Activated naive CD8-positive, alpha-beta T cell treated with anti-CD3 and anti-CD28 coated beads, Interleukin-2, amount 10 ng/mL, durations not matched to agents 7 days and 5 days (primary cell): ENCODE measurements at places on chromosomes 6 and 20.

GRCh38 chr20:57415771-57416170, 24.6 kb downstream of the RBM38 start:
- H3K4me1 ChIP-seq, result peaks cover 12% of the 10 kb centered on the region
- no peak overlapping the region for H3K27ac ChIP-seq

GRCh38 chr6:17866876-17867444, 120.5 kb downstream of the KIF13A start:
- no peak for DNase-seq
- no peak overlapping the region for H3K27ac ChIP-seq
- H3K36me3 ChIP-seq, result no peaks in the 10 kb centered on the region
- peaks cover 44% of the 10 kb centered on the region for H3K27me3 ChIP-seq
- no peaks in the 10 kb centered on the region for H3K4me1 ChIP-seq
- H3K4me3 ChIP-seq, result no peak overlapping the region

DNA sequence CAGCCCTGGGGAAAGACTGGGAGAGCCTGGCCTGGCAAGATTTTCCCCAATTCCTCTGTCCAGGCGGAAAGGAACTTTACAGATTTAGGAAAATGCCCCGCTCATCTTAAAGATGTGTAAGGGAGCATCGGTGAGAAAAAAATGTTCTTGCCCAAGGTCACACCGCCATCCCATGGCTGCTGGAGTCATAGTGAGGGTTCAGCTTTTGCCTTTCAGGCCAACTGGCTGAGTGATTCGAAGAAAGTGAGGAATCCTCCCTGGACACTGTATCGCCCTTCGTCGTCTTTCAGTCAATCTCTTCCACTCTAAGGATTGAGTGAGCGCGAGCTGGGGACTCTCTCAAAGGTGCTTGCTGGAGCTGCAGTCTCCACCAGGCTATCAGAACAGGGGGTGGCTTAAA, 1.4 kb downstream of the WFDC2 start:
- H3K27ac ChIP-seq, result no peak overlapping the region
- H3K4me1 ChIP-seq, result no peaks in the 10 kb centered on the region

DNA sequence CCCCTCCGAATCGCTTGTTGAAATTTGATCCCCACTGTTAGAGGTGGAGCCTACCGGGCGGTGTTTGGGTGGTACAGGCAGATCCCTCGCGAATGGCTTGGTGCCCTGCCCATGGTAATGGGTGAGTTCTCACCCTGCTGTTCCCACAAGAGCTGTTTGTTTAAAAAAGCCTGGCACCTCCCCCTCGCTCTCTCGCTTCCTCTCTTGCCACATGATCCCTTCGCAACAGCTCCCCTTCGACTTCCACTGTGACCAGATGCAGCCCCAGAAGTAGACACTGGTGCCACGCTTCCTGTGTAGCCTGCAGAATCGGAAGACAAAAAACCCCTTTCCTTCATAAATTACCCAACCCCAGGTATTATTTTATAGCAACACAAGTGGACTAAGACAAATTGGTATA, 292.2 kb upstream of the QKI start:
- H3K4me3 ChIP-seq, result no peak overlapping the region
- DNase-seq, result no peak
- no peaks in the 10 kb centered on the region for H3K27me3 ChIP-seq
- no peaks in the 10 kb centered on the region for H3K36me3 ChIP-seq
- H3K4me1 ChIP-seq, result peaks cover 1% of the 10 kb centered on the region
- no peak overlapping the region for H3K27ac ChIP-seq

GRCh38 chr6:39638126-39638822, 86.9 kb downstream of the KIF6 start:
- DNase-seq, result no peak
- no peak overlapping the region for H3K27ac ChIP-seq
- H3K4me3 ChIP-seq, result no peak overlapping the region
- H3K36me3 ChIP-seq, result no peaks in the 10 kb centered on the region

DNA sequence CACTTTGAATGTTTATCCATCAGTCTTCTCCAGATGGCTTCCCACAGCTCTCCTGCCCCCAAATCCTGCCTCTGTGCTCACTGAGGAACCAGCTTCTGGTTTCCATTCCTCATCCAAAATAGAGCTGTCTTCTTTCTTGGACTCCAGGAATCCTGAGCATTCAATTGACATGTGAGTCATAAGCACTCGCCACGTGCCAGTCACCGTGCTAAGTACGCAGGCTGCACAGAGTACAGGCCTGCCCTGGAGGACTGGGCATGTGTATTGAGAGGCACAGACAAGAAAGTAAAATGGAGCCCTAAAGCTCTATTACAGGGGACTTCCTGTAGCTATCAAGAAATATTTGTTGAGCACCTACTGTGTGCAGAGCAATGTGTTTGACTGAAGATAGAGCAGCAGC, 39.7 kb upstream of the LRFN2 start:
- H3K27ac ChIP-seq, result no peak overlapping the region
- H3K27me3 ChIP-seq, result peaks cover 3% of the 10 kb centered on the region
- no peaks in the 10 kb centered on the region for H3K4me1 ChIP-seq
- no peak for DNase-seq
- no peaks in the 10 kb centered on the region for H3K36me3 ChIP-seq

- H3K27ac ChIP-seq, result no peak overlapping the region
- H3K27me3 ChIP-seq, result peaks cover 9% of the 10 kb centered on the region
- peaks cover 2% of the 10 kb centered on the region for H3K4me1 ChIP-seq
- no peak for DNase-seq
- no peak overlapping the region for H3K4me3 ChIP-seq
- no peaks in the 10 kb centered on the region for H3K36me3 ChIP-seq
These were observed 115.1 kb upstream of the TCF21 start for GRCh38 chr6:133773776-133774175.

DNA sequence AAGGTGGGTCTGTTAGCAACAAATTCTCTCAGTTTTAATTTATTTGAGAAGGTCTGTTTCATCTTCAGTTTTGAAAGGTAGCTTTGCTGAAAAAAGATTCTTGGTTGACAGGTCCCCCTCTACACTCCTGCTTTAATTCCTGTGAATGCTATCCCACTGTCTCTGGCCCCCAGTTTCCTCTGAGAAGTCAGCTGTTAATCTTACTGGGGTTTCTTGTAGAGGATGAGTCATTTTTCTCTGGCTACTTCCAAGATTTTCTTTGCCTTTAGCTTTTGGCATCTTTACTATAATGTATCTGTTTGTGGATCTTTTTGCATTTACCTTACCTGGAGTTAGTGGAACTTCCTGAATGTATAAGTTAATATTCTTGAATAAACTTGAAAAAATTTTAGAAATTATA, 122.7 kb downstream of the MMS22L start:
- H3K27ac ChIP-seq, result no peak overlapping the region
- H3K36me3 ChIP-seq, result peaks cover 76% of the 10 kb centered on the region
- no peak overlapping the region for H3K4me3 ChIP-seq
- H3K27me3 ChIP-seq, result no peaks in the 10 kb centered on the region
- DNase-seq, result no peak
- no peaks in the 10 kb centered on the region for H3K4me1 ChIP-seq

DNA sequence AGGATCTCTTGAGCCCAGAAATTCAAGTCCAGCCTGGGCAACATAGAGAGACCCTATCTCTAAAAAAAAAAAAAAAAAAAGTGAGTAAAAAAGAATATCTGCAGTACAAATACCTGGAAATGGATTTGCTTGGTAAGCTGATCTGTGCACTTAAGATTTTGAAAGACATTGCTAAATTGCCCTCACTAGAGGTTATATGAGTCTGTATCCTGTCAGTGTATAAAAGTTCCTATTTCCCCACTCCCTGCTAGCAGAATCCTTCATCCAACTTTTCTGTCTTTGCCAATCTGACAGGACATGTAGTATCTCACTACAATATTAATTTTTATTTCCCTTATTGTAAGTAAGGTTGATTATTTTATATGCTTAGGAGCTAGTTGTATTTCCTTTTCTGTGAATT, 36.1 kb downstream of the BICRAL start:
- peaks cover 15% of the 10 kb centered on the region for H3K36me3 ChIP-seq
- DNase-seq, result no peak
- no peaks in the 10 kb centered on the region for H3K27me3 ChIP-seq
- H3K27ac ChIP-seq, result no peak overlapping the region

DNA sequence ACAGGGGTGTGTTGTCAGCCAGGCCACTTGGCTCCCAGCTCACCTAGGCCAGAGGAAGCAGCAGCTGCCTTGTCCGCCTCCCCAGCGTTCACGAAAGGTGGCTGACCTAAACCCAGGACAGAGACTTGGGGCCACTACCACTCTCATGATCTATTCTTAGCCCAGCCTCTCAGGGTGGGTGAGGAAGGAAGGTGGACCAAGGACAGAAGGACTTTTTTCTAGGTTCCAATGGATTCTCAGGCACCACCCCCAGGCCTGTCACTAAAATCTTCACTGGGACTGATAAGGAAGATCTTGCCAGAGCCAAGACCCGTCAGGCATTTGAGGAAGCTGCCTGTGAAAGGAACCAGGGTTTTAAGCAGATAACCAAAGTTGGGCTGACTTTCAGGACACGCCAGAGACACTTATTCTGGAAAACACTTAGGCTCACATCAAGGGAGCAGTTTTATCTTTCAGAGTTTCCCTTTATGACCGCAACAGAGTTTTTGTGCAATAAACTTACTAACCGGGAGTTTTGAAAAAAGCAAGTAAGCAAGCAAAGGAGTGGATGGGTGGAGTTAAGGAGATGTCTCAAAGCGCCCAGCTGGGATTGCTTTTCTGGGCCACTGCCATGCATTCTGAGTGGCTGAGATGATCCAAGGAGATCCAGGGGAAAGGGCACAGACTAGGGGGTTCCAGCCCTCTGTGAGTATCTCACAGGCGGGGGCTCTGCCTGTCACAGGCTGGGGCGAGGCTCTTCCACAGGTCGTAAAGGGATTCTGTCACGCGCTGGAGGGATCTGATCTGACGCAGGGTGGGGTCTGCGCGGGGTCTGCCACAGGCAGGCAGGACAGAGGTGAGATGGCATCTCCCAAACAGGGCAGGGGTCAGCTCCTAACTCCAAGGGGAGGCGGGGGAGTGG, 989 bp downstream of the FITM2 start:
- DNase-seq, result no peak
- H3K4me3 ChIP-seq, result peak overlapping the region; percentile 93
- H3K27ac ChIP-seq, result peak overlapping the region; percentile 92
- H3K27me3 ChIP-seq, result peaks cover 2% of the 10 kb centered on the region

DNA sequence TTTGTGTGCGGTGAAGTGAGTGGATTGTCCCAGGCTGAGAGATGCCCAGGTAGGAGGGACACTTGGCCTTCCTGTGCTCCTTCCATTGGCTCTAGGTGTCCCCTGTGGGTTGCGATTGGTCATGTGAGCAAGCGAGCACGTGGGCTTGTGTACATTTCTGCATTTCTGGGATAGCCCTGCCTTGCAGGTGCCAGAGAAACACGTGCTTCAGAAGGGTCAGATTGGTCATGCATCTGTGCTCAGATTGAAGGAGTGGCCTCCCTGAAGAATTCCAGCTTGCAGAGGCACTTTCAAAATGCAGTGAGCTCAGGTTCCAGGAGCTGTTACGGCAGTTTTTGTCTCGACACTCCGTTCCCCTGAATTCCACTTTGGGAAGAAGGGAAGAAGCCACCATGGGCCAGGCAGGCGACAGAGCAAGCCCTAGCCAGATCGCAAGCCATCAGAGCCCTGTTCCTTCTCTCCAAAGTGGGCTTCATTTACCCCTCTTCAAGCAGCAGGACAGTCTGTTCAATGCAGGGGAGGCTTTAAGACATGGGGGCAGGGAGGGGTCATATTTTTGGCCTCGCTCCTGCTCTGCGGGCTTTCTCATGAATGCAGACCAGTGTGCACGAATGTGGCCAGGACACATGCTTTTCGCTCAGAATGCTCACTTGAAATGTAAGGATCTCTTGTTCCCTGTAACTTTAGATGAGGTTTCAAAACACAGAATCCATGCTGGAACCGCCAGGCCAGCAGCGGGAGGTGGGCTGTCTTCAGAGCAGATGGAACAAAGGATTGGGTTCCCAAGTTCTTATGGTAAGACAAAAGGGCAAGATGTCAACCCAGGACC, 78.6 kb upstream of the AKAP12 start:
- no peaks in the 10 kb centered on the region for H3K4me1 ChIP-seq
- no peaks in the 10 kb centered on the region for H3K36me3 ChIP-seq
- no peak for DNase-seq
- no peak overlapping the region for H3K4me3 ChIP-seq
- peaks cover 18% of the 10 kb centered on the region for H3K27me3 ChIP-seq
- H3K27ac ChIP-seq, result no peak overlapping the region

- H3K27ac ChIP-seq, result no peak overlapping the region
- DNase-seq, result no peak
- H3K36me3 ChIP-seq, result no peaks in the 10 kb centered on the region
- H3K27me3 ChIP-seq, result peaks cover 6% of the 10 kb centered on the region
- no peaks in the 10 kb centered on the region for H3K4me1 ChIP-seq
- H3K4me3 ChIP-seq, result no peak overlapping the region
These were observed 96.3 kb downstream of the SPTLC3 start for GRCh38 chr20:13105039-13105438.

DNA sequence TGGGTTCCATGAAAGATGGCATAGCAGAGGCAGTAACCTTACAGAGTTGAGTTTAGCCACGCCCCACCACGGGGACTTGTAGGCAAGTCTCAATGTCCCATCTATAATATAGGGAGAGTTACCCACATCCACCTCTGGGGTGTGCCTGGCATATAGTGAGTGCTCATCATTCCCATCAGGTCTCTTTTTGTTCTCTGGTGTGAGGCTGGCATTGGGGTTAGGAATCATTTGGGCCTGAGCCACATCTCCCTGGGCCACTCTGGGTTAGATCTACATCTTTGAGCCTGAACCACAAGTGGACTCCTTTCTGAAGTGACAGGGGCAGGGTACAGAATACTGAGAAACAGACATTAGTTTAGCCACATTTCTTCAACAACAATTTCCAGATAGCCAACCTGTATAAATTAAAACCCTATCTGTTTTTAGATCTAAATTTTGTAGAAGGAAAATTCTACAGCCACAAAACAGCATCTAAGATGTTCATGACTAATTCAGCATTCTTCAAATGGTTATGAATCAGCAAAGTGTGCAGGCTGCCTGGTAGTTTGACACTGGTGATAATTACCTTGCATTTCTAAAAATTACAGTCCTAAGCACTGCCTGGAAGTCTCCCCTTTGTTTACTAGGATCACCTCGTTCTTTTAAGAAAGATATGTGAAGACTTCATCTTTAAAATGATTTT, 20.1 kb downstream of the RNF24 start:
- peaks cover 35% of the 10 kb centered on the region for H3K4me1 ChIP-seq
- no peak overlapping the region for H3K27ac ChIP-seq
- H3K36me3 ChIP-seq, result peaks cover 12% of the 10 kb centered on the region
- no peaks in the 10 kb centered on the region for H3K27me3 ChIP-seq

DNA sequence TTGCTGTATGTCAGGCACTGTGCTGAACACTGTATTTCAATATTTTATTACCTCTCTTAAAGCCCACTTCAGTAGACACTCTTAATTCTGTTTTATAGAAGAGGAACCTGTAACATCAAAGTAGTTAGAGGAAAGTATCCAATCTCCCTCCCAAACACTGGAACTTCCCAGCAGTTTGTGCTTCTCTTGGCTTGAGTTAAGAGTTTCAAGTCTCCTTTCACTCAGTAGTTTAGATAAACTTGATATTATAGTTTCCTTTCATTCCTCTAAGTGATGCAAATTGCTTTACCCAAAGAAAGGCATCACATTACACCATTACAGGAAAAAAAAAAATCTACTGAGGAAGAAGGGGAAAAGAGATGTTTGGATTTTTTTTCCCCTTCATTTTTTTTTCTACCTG, 164.3 kb downstream of the TSHZ2 start:
- H3K36me3 ChIP-seq, result no peaks in the 10 kb centered on the region
- no peak overlapping the region for H3K4me3 ChIP-seq
- H3K4me1 ChIP-seq, result peaks cover 2% of the 10 kb centered on the region
- peaks cover 5% of the 10 kb centered on the region for H3K27me3 ChIP-seq
